ENCODE measurements at places on chromosomes 3 and 15.

GRCh38 chr3:178508443-178508825, 27.8 kb upstream of the KCNMB2 start:
- no peak for DNase-seq

- DNase-seq: no peak
These were observed 1053.0 kb downstream of the TUSC7 start for GRCh38 chr3:117762621-117763037.

GRCh38 chr15:59158701-59159034, 48.0 kb upstream of the LDHAL6B start:
- DNase-seq: no peak

- DNase-seq: no peak
These were observed 245.4 kb upstream of the MCTP2 start for GRCh38 chr15:93985925-93986324.

DNA sequence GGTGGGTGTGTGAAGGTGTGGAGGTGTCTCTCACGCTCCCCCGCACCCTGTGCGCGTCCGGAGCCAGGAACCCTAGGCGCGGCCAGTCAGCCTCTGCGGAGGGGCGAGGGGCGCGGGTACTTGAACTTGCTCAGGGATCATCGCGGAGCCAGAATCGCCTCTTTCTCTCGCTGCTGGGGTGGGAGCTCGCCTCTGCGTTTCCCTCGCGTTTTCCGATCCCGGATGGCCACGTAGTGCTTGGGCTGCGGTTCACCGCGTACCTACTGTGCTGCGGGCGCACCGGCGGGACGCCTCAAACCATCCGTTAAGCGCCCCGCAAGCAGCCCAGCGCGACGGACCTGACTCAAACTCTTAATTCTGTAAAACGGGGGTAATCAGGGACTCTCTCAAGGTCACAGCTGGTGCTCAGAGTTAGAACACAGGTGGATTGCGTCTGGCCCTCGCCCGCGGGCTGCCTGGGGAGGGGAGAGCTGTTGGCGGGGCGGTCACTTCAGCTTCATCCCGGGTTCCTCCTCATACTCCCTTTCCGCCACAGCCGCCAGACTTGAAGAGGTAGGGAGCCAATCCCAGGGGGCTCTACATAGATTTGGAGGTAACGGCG, 686 bp downstream of the MYRIP start:
- DNase-seq: no peak

DNA sequence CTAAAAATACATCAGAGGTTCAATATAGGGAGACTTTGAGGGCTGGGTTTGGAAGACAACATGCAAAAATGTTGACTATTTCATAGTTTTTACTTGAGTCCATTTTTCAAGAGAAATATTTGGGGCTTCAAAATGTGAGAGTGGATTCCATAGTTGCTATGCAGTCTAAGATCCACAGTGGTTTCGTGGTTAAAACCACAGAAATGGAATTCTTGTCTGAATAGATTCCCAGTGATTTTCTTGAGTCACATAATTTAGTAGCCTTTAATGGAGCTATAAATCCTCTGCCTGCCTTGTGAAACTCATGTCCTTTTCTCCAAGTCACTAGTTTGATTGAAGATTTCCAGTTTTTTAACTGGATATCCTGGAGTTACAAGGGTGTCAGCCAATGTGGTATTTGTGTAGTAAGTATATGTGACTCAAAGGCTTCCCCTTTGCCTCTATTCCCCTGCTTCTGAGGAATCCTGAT, 94.7 kb upstream of the RBMS3 start:
- no peak for DNase-seq

GRCh38 chr3:116135457-116136085, 309.7 kb downstream of the LSAMP start:
- DNase-seq: no peak

- DNase-seq: no peak
These were observed 10.0 kb upstream of the ARL8B start for GRCh38 chr3:5112043-5112442.

DNA sequence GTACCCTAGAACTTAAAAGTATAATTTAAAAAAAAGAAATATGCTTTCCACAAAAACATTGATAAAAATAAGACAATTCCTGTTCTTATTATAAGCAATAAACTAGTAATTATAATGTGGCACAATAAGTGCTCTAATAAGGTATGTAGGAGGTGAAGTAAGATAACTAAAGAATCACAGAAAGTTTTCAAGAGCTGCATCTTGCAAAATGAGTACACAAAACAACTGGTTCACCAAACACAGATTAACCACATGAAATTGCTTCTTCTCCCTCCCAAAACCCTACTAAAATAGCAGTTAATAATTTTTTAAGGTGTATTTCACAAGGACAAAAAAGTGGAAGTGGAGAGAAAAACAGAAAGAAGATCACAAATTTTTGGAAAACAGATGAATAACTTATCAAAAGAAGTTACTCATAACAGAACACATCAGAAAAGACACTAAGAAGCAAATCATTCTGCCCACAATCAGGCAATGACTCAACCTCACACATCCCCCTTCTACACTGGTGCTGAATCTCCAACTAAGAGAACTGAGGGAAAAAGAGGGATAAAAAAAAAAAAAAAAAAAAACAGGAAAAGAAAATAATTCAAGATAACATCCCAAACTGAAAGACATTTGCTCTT, 64.2 kb downstream of the TBC1D5 start:
- no peak for DNase-seq

DNA sequence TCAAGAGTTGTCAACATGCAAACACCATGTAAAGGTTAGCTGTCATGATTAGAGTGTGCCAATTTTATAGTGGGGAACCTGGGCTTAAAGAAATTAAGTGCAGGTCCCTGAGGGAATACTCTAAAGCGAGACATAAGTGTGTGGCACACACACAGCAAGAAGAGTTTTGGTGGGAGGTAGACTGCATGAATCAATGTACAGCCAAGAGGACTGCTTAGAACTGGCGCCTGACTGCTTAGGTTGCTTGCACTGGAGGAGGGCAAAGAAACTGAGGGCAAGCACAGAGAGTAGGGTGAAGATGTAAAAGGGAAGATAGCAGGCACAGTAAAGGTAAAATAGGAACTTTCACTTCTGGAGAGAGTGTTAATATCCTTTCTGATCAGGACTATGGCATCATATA, 184.9 kb downstream of the SOX2 start:
- DNase-seq: no peak

- no peak for DNase-seq
These were observed 415.9 kb upstream of the MDFIC2 start for GRCh38 chr3:70728311-70728710.

DNA sequence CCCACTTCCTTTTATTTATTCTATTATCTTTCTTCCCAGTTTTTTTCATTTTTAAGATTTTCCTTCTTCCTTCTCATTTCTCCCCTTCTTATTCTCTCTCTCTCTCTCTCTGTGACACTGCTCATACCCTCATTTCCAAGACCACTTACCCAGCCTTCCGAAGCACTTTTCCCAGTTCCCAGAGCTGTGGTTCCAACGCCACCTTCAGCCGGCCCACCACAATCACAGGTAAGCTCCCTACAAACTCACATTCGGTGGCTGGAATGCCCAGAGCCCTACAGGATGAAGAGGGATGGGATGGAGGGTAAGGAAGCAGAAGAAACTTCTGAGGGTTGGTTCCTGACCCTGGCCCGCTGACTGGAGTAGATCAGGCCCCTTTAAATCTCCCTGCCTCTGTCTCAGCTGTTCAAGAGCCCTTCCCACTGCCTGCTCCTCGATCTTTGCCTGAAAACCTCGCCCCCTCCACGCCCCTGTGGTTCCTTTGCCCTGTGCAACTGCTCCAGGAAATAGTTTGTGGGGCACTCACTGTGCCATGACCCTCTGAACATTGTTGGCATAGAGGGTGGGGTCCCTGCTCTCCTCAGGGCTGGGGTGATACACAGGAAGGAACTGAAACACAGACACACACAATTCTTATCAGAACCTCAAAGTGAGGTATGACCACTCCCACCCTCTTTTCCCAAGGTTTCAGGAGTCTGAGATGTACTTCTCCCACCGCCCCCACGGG, 4.8 kb downstream of the LPCAT4 start:
- DNase-seq: no peak

GRCh38 chr3:19931767-19932188, 2.2 kb downstream of the EFHB start:
- DNase-seq: no peak

DNA sequence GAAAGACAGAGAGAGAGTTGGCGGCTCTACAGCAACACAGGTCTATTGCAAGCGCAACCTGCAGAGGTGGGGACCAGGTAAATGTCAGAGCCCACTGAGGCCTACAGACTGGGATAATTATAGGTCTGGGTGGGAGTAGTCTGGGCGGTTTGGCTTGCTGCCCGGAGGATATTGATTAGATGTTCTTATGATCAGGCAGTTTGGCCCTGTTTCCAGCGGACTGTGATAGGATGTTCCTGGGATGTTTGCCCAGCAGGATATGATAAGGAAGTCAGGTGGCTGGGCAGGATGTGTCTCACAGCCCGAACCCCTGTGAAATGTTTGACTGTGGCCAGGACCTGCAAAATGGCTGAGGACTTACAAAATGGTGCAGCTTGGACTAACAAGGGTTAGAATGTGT, 364.9 kb downstream of the NAALADL2 start:
- no peak for DNase-seq

DNA sequence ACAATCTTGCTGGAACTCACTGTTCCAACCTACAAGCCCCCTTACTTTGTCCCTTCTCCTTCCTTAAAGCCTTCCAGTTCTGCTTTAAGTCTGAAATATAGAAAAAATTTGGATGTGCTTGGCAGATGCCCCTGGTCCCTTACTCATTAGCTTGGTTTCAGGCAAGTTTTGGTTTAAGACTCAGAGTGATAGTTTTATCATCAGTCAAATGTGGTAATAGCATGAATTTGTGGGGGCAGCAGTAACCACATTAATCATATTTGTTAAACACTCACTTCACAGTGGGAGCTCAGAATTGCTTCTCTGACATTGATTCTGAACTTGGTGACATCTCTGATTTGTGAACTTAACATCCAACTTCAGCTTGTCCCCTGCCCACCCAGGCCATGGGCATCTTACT, 58.3 kb upstream of the ALDH1A3 start:
- DNase-seq: no peak

DNA sequence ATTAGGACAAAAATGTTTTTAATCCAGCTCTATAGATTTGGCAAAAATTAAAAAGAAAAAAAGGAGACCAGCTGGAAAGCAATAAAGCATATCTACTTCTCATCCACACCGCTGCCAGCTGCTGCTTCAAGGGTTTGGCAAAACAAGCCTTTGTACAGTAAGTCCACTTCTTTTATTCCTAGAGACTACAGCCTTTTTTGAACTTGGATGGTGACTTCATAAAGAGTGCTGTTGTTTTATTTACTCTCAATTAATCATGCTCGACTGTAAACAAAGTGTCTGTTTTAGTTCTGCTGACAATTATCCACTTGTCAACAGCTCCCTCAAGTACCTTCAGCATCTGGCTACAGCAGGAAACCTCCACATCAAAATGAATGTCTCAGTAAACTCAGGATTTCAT, 12.3 kb upstream of the FOXB1 start:
- no peak for DNase-seq

DNA sequence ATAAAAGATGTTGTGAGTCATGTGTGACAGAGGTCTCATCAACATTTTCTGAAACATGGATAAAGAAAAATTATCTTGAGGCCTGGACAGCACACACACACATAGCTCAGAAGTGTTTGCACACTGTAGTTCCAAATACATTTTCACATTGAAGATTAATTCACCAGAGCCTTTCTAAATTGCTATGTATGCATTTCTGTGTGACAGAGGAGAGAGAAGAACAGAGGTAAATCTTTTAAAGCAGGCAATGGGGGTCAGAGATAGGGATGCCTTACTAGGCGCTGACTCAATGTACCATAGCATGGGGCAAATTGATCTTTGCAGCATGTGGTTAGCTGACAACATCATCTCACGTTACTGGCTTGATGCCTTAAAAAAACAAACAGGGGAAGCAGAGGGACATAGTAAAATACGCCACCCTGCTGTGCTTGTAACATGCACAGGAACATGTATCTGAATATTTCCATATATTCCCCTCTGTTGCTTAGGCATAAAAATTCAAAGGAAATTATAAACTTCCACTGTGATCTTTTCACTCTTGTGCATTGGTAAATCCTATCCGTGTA, 7.7 kb downstream of the POU1F1 start:
- no peak for DNase-seq

- DNase-seq: no peak
These were observed 61.1 kb downstream of the MLH1 start for GRCh38 chr3:37054370-37054769.

GRCh38 chr3:185328324-185329004, 34.5 kb upstream of the MAP3K13 start:
- DNase-seq: no peak

DNA sequence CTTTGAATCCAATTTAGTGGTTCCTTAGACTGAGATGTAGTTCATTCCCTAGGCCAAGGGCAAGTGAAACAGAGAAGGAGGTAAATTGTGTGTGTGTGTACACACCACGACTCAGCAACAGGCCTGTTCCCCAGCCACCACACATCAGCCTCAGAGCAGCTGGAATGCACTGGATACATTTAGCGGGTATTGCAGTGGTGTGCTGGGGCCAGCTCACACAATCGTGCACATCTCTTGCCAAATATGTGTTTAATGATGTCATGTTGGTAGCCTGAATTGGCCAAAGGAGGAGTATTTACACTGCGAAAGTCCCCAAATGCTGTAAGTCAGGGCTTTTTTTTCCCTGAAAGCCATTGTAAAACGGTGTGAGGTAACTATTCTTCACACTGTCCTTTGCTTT, 82.3 kb downstream of the RBPMS2 start:
- no peak for DNase-seq

- no peak for DNase-seq
These were observed 325.0 kb downstream of the CGGBP1 start for GRCh38 chr3:87733671-87734367.

DNA sequence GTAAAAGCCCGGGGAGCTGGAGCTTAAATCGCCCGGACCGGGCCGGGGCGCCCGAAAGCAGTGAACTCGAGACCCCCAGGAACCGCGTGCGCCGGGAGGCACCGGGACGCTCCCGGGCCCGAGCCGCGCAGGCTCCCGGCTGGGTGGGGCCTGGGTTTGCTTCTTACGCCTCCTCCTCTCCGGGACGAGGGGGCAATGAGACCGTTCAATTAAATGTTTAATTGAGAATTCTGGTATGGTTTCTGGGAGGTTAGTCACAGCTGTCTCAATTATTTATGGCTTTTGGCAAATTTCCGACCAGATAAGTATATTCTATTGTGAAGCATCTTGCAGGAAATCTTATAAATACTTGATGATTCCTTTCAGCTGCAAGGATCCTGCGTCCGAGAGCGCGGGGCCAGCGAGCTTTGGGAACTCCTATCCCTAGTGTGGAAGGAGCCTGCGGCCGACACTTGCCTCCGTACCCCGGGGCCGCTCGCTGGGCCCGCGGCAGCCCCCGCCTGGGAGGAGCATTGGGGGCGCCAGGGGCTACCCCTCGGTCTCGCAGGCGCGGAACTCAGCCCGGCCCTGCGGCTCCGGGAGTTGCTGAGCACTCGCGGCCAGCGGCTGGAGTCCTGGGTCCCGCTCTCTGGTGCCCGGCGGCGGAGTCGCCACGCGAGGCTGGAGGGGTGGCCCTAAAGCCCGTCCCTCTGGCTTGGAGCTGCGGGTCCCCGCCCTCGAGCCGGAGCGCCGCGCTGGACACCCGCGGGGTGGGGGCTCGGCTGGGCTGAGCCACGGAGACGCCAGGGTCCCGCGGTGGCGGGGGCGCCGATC, 10.3 kb downstream of the ISL2 start:
- no peak for DNase-seq
